ENCODE measurements at places on chromosomes 5 and 9.

- DNase-seq = no peak
Observed at GRCh38 chr5:82164176-82164976, 113.8 kb downstream of the RPS23 start.

- no peak for DNase-seq
Observed at GRCh38 chr9:84780385-84780784, 110.9 kb downstream of the NTRK2 start.

- DNase-seq = no peak
Observed at GRCh38 chr5:52956014-52956413, 33.1 kb upstream of the ITGA2 start.

GRCh38 chr5:130077007-130077406 is 172.7 kb downstream of the CHSY3 start:
- no peak for DNase-seq

DNA sequence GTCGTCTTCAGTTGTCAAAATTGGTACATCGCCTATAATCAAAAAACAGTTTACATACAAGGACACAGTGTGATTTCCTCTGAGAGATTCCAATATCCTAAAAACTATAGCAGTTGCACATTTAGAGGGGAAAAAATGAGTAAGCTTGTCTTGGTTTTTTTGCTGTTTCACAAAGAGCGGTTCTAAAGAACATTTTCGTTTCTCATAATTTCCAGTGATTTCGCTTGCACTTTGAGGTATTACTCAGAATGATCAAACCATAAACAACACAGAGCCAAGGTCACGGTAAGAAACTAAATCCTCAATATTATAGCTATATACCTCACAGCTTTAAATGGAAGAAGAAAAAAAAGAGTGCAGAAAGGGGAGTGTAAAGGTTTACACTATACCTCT is 861 bp downstream of the MTX3 start:
- DNase-seq = peak; percentile 4

GRCh38 chr9:6126377-6126776 is 89.2 kb upstream of the IL33 start:
- no peak for DNase-seq

- DNase-seq = no peak
Observed at GRCh38 chr5:92562065-92562464, 1019.0 kb downstream of the NR2F1-AS1 start.

- DNase-seq = no peak
Observed at GRCh38 chr5:119353686-119354366, 2.0 kb upstream of the TNFAIP8 start.

- DNase-seq = peak; percentile 38
Observed at GRCh38 chr5:128084228-128085167, 932 bp downstream of the SLC12A2 start.

- DNase-seq = no peak
Observed at GRCh38 chr9:76552751-76553455, 93.9 kb downstream of the GCNT1 start.

DNA sequence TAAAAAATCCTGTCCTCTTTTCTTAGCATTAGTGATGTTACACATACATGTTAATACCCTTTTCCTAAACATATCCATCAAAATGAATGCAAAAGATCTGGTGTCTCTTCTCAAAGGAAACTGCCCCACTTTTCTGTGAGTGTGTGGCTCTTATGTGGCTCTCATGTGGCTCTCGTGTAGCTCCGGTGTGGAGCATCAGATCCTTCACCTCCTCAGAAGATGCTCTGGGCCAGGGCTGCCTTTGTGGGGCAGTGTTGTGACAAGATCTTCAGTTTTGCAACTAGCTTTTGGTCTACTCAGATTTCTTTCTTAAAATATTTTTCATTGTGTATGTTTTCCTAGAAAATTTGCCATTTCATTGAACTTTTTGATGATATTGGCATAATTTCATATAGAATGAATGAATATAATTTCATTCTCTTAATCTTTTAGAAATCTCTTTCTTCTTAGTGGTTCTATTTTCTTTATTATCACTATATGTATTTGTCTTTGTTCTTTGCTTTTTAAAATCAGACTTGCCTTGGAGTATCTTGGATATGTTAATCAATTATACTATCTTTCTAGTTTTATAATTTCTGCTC is 19.4 kb downstream of the GARNL3 start:
- DNase-seq = no peak

DNA sequence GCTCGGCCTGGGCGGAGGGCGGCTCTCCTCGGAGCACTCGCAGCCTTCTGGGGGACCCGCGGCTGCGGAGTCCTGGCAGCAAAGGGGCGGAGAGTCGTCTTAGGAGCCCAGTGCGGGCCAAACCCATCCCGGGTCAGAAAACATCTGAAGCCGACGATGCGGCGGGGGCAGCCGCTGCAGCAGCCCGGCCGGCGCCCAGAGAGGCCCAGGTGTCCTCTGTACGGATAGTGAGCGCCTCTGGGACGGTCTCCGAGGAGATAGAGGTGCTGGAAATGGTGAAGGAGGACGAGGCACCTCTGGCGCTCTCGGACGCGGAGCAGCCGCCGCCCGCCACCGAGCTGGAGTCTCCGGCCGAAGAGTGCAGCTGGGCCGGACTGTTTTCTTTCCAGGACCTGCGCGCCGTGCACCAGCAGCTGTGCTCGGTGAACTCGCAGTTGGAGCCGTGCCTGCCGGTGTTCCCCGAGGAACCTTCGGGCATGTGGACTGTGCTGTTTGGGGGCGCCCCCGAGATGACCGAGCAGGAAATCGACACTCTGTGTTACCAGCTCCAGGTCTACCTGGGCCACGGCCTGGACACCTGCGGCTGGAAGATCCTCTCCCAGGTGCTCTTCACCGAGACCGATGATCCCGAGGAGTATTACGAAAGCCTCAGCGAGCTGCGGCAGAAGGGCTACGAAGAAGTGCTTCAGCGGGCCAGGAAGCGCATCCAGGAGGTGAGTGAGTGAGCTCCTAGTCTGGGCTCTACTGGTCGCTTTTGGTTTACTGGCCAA is 1.2 kb downstream of the JMY start:
- peak; percentile 41 for DNase-seq

GRCh38 chr9:21761309-21761901 is 41.0 kb upstream of the MTAP start:
- no peak for DNase-seq

- no peak for DNase-seq
Observed at GRCh38 chr5:60526336-60526875, 173.6 kb downstream of the DEPDC1B start.

- peak; percentile 78 for DNase-seq
Observed at GRCh38 chr5:172849606-172850453, 15.8 kb downstream of the ERGIC1 start.

DNA sequence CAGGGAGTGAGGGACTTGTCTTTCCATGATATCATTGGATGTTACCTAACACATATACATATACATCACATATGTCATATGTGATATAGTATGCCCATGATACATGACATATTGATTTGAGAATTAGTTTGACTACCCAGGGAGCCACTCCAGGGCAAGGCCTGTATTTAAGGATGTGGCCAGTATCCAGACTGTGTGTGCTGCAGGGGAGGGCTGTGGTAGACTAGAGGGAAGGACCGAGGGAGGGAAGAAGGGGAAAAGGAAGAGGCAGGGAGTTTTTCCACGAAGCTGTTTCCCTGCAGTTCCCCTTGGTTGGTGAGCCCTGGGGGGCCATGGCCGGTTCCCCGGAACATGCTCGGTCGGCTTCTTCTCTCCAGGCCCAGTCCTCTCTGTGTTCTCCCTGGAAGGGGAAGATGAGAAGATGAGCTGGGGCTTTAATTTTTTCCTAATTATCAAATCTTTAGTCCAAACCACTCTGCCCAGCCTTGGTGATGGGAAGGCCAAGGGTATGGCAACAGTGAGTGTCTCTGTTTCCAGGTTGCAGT is 48.7 kb downstream of the NSUN2 start:
- DNase-seq = no peak

GRCh38 chr9:93247892-93248291 is 64.0 kb downstream of the WNK2 start:
- DNase-seq = no peak

DNA sequence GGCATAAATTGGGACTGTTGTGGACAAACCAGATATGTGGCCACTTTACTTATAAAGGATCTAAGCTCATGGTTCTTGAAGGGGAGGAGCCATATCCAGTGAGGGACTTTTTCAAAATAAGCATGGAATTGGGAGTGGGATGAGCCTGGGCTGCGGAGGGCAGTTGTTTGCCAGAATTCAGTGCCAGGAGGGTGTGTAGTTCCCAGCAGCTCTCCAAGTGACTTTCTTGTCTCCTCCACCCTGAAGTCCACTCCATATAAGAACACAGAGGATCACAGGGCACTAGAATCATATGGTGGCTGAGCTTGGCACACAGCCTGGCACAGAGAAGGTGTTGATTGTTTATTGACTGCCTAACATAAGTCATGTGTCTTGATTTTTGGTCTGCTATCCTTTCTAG is 121.1 kb downstream of the CAVIN4 start:
- DNase-seq = no peak

DNA sequence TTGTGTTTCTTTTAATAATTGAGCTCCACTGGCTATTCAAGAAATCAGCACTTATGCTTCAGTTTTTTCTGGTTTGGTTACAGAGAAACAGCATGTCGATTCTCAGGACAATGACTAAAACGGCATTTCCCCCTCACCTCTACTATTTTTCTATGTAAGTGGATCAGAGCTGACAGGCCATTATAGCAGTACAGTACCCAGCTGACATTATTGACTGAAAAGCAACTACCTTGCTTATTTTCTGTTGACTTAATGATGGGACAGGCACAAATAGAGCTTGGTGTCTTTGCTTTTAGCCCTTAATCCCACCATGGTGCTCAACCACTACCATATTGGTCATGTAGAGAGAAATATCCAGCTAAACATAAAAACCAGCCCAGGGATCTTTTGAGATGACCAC is 35.4 kb upstream of the CCNG1 start:
- DNase-seq = no peak

DNA sequence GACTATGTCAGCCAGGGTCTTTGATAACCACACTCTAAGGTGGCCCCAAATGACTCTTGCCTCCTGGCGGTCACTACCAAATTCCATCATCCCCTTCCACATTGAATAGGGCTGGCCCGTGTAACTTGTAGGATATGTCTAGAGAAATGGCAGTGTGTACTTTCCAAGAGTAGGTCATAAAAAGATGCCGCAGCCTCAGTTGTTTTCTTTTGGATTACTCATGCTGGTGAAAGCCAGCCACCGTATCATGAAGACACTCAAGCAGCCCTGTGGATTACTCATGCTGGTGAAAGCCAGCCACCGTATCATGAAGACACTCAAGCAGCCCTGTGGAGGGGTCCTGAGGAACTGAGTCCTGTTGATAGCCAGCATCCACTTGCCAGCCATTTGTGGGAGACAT is 172.0 kb upstream of the TBC1D2 start:
- DNase-seq = no peak

DNA sequence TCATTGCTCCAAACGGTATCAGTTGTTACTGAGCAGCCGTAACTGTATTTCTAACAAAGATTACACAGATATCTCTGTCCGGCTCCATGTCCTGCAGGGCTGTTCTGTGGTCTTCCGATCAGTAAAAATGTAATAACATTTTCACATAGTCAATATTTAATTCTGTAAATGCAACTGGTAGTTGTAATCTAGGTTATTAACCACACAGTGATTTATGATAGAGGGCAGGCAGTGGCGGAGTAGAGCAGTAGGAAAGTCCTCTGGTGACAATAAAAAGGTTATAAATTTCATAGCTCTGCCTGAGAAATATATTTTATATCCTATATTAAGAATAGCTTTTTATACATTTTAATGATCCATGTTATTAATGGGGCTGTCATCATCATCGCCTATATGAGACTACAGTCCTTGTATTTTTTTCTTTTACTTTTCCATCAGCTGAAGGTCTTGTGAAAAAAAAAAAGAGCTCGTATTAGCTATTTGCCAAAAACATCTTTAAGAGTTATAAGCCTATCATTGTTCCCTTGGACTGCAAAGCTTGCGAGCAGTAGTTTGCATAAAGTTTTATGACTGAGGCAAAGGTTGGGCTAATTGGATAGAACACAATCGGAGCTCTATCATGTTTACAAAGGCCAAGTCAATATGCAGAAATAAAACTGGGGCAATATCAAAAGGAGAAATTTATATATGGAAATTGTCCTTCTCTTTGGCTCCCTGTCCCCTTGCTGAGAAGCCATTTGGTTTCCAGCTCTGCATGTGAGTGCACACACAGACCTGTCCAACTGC is 648.0 kb downstream of the IRX1 start:
- no peak for DNase-seq

- DNase-seq = no peak
Observed at GRCh38 chr5:95817430-95817829, 5.1 kb downstream of the GLRX start.

GRCh38 chr5:83076742-83077661 is at the start of the genes TMEM167A and XRCC4:
Gene TMEM167A (minus strand): TSS chr5:83077394. CDS start chr5:83077323, 71 bp downstream.
Gene XRCC4 (plus strand): TSS chr5:83077547. CDS start chr5:83104920, 27,373 bp downstream.
- DNase-seq = peak; percentile 96

- DNase-seq = no peak
Observed at GRCh38 chr5:56075361-56075760, 80.6 kb upstream of the IL6ST start.

DNA sequence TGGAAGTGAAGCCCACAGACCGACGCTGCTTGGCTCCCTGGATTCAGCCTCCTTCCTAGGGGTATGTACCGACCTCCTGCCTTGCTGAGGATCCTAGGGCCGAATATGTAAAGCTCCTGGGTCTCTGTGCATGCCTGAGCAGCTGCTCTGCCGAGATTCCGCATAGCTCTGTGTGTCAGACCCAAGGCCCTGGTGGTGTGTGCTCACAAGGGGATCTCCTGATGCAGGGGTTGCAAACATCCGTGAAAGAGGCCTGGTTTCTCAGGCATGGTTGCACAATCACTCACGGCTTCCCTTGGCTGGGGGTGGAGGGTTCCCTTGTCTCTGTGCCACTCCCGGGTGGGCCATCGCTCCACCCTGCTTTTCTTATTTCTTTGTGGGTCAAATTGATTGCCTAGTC is 19.9 kb upstream of the SVEP1 start:
- DNase-seq = no peak

DNA sequence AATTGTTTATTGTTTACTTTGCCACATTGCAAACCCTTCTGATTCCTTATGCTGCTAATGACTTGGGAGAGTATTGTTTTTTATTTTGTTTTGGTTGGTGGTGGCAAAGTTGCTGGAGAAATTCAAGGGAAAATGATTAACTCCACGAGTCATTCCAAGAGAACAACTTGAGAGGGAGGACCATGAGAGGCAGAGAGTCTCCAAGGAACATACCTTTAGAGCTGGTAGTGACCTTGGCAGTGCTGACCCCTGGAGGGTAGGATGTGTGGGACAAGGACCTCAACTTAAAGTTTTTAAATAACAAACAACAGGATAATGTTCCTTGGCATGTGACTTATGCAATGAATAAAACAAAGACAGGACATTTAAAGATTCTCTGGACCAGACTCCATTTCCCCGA is 139.7 kb downstream of the LRRC70 start:
- DNase-seq = no peak
